ENCODE measurements at places on chromosomes 16 and 17. TPM values are rescaled to one million over a fixed set of nuclear protein-coding genes. Genes with fewer than 3 reads are reported as not detected.

- peaks cover 16% of the 10 kb centered on the region for H3K27me3 ChIP-seq
- H3K4me1 ChIP-seq: peaks cover 8% of the 10 kb centered on the region
- H3K36me3 ChIP-seq: no peaks in the 10 kb centered on the region
- DNase-seq: no peak
Measured at GRCh38 chr17:39150104-39150634, 1.3 kb downstream of the PLXDC1 start.

GRCh38 chr17:35715416-35715815 is 16.0 kb upstream of the RASL10B start:
- H3K27ac ChIP-seq: no peak overlapping the region
- no peak for DNase-seq
- peaks cover 15% of the 10 kb centered on the region for H3K4me1 ChIP-seq
- H3K36me3 ChIP-seq: peaks cover 12% of the 10 kb centered on the region

DNA sequence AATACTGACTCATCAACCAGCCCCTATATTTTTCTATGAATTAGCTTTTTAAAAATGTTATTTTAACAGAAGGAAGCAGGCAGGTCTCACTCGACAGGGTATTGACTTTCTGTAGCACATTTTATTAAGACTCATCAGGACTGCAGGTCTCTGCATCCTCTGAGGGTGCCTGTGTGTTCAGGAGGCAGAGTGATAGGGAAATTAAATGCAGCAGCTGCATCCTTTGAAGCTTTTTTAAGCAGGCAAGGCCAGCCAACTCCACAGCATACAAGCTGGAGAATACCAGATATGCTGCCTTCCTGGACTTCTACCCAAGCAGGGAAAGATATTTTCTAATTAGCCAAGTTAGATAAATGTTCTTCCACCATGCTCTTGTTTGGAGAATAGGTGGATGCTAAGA is 124.9 kb downstream of the WSCD1 start:
- peaks cover 22% of the 10 kb centered on the region for H3K4me1 ChIP-seq
- no peak overlapping the region for H3K4me3 ChIP-seq
- no peak overlapping the region for H3K27ac ChIP-seq
- H3K36me3 ChIP-seq: no peaks in the 10 kb centered on the region
- H3K27me3 ChIP-seq: no peaks in the 10 kb centered on the region

GRCh38 chr16:82201351-82201750 is 31.3 kb upstream of the MPHOSPH6 start:
- no peaks in the 10 kb centered on the region for H3K27me3 ChIP-seq
- H3K4me1 ChIP-seq: peaks cover 4% of the 10 kb centered on the region
- no peak overlapping the region for H3K4me3 ChIP-seq
- no peaks in the 10 kb centered on the region for H3K36me3 ChIP-seq
- no peak overlapping the region for H3K27ac ChIP-seq

DNA sequence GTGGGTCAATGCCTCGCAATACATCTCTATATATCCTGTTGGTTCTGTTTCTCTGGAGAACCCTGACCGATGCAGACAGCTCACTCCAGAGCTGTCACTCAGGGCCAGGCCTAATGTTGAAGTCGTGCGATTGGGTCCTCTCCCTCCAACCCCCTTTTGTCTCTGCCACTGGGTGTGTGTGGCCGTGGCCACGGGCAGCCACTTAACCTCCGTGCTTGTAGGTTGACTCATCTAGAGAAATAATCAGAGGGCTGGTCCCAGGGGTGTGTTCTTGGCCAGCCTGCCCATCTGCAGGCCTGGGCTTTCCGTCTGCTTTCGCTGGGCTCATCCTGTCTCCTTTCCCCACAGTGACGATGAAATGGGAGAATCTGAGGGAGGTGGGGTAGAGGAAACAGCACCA is 7.4 kb downstream of the ADAD2 start:
- H3K4me1 ChIP-seq: no peaks in the 10 kb centered on the region
- H3K27ac ChIP-seq: no peak overlapping the region
- H3K27me3 ChIP-seq: no peaks in the 10 kb centered on the region

DNA sequence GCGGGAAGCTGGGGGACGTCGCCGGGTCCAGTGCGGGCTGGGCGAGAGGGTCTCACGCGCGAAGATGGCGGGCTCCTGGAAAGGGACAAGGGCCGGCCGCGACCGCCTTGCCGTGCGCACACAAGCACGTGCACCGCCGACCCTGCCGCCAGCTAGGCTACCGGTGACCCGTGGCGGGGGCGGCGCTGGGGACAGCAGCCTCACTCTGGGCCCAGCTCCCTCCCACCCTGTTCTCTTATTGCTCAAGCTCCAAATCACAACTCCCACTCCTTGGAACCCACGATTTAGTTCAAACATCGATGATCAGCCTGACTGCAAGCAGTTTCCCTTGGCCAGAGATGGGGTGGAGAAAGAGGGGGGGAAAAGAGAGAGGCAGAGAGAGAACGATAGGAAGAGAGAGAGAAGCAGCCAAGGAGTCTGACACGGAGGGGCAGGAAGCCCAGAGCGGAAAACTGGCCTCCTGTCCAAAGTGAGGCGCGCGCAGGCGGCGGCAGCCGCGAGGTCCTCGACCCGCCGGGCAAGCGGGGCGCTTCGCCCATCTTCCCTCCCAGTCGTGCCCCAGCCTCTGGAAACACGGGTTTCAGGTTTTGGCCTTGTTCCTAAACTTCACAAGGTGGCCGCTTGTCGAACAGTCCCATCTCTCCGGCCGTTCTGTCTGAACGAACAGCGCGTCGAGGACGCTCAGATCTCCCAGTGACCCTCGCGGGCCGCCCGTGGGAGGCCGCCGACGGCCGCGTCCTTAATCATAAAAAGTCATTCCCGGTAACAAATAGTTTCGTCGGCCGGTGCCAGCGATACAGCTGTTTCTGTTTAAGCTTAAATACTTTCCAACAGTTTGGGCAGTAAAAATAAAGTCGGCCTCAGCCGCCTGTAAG is 1.7 kb upstream of the CBX8 start:
- peaks cover 13% of the 10 kb centered on the region for H3K4me1 ChIP-seq
- H3K4me3 ChIP-seq: no peak overlapping the region
- no peak overlapping the region for H3K27ac ChIP-seq

GRCh38 chr17:12282056-12282455 is 261.4 kb downstream of the MAP2K4 start:
- peak; percentile 35 for DNase-seq
- no peaks in the 10 kb centered on the region for H3K27me3 ChIP-seq
- no peaks in the 10 kb centered on the region for H3K36me3 ChIP-seq
- no peak overlapping the region for H3K27ac ChIP-seq

GRCh38 chr17:57939797-57940196 is 15.4 kb downstream of the CUEDC1 start:
- H3K4me1 ChIP-seq: peaks cover 12% of the 10 kb centered on the region
- no peak for DNase-seq
- no peak overlapping the region for H3K27ac ChIP-seq
- no peak overlapping the region for H3K4me3 ChIP-seq
- no peaks in the 10 kb centered on the region for H3K36me3 ChIP-seq
- no peaks in the 10 kb centered on the region for H3K27me3 ChIP-seq

Gene VAT1L
- 2.1 TPM for total RNA-seq

Gene MMP25
- total RNA-seq: 0.21 TPM

Gene ABCA6
- 30.5 TPM for total RNA-seq

Gene CNTD1
- not detected for total RNA-seq

Gene SMTNL2
- not detected for total RNA-seq

Gene TBC1D3L
- total RNA-seq: 4.6 TPM
